ENCODE measurements at places on chromosomes 16 and 17. TPM values are rescaled to one million over a fixed set of nuclear protein-coding genes. Genes with fewer than 3 reads are reported as not detected.

DNA sequence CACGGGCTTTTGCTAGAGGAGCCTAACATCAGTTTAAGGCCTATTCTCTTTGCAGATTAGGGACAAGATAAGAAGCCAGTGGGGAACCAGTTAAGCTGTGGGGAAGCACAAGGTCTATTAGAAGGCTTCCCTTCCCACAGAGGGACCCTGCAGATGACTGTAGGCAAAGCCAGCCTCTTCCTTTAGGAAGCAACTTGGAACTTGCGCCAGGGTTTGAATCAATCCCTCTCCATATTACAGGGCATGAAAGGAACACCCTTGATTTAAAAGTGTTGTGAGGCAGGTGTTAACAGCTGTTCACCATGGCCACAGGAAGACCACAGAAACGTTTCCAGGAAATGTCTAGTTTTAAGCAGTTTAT is 77.3 kb downstream of the RPTOR start:
- no peak for DNase-seq
- no peaks in the 10 kb centered on the region for H3K27me3 ChIP-seq
- H3K4me1 ChIP-seq = no peaks in the 10 kb centered on the region
- no peak overlapping the region for H3K27ac ChIP-seq
- peaks cover 15% of the 10 kb centered on the region for H3K36me3 ChIP-seq

GRCh38 chr17:3003296-3004149 is 59.9 kb downstream of the OR1D5 start:
- H3K4me1 ChIP-seq = peaks cover 23% of the 10 kb centered on the region
- H3K4me3 ChIP-seq = peak overlapping the region; percentile 35
- peak overlapping the region; percentile 62 for H3K27ac ChIP-seq
- no peaks in the 10 kb centered on the region for H3K36me3 ChIP-seq
- DNase-seq = no peak
- no peaks in the 10 kb centered on the region for H3K27me3 ChIP-seq

GRCh38 chr17:21375757-21376080 is 438 bp upstream of the KCNJ12 start:
- no peak for DNase-seq
- no peak overlapping the region for H3K4me3 ChIP-seq
- no peak overlapping the region for H3K27ac ChIP-seq
- peaks cover 25% of the 10 kb centered on the region for H3K4me1 ChIP-seq

DNA sequence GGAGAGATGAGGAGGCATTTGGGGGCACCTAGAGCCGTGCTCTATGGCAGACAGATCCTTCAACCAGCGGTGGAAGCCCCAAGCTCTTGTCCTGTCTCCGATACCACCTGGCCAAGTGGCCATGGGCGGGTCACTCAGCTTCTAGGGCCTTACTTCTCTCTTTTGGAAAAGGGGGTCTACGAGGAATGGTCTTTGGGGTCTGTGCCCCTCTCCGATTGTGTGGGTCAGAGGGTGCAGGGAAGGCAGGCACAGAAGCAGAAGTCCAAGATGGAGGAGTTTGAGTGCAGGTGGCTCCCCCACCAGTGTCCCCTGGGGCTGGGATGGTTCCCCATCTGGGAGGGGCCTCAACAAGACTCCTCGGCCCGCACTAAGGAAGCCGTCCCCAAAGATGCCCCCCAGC is 116.7 kb downstream of the CCDC182 start:
- H3K27me3 ChIP-seq = no peaks in the 10 kb centered on the region
- no peak for DNase-seq
- H3K27ac ChIP-seq = no peak overlapping the region
- H3K4me3 ChIP-seq = no peak overlapping the region

DNA sequence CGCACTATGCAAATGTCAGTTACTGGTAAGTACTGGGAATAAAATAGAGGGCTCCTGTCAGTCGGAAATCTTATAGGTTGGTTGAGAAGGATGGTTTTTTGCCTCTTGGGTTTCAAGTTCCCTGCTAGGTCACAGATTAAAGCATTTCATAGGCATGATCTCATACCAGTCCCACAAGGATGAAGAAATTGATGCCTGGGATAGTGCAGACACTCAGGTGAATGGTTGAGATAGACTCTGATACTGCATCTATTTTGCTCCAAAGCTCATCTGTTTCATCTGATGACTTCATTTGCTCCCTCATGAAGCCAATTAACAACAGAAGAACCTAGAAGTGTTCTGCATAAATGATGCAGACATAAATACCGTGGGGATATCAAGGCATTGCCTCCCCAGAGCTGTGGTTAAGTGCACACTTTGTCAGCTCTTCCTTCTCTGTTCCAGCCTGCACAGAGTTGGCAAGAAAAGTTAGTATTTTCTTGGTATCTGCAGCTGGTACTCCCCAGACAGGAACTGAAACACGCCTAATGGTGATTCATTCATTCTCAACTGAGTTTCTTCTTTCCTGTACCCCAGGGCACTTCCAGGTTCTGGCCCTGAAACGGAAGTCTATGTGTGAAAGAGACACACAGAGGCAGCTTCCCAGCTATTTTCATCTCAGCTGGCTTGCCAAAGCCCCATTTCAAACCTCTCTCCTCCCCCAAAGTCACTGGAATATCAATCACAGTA is 418.3 kb upstream of the SALL1 start:
- H3K27me3 ChIP-seq = no peaks in the 10 kb centered on the region
- no peak overlapping the region for H3K27ac ChIP-seq
- DNase-seq = no peak
- H3K4me3 ChIP-seq = no peak overlapping the region

- DNase-seq = no peak
- H3K27me3 ChIP-seq = no peaks in the 10 kb centered on the region
- no peak overlapping the region for H3K27ac ChIP-seq
- H3K36me3 ChIP-seq = no peaks in the 10 kb centered on the region
- H3K4me3 ChIP-seq = no peak overlapping the region
- H3K4me1 ChIP-seq = peaks cover 18% of the 10 kb centered on the region
These were observed 63.4 kb upstream of the GSG1L start for GRCh38 chr16:28126684-28127620.

- H3K4me3 ChIP-seq = peak overlapping the region; percentile 48
- DNase-seq = no peak
- no peaks in the 10 kb centered on the region for H3K27me3 ChIP-seq
- H3K4me1 ChIP-seq = peaks cover 89% of the 10 kb centered on the region
These were observed 1.6 kb downstream of the HIC1 start for GRCh38 chr17:2056206-2057174.

GRCh38 chr17:67601897-67602296 is 115.8 kb upstream of the NOL11 start:
- H3K27me3 ChIP-seq = no peaks in the 10 kb centered on the region
- no peak for DNase-seq
- H3K4me3 ChIP-seq = no peak overlapping the region
- no peak overlapping the region for H3K27ac ChIP-seq

- DNase-seq = no peak
- H3K27ac ChIP-seq = no peak overlapping the region
- peaks cover 9% of the 10 kb centered on the region for H3K27me3 ChIP-seq
- H3K36me3 ChIP-seq = no peaks in the 10 kb centered on the region
These were observed 56.0 kb downstream of the TNFRSF13B start for GRCh38 chr17:16915752-16916556.

DNA sequence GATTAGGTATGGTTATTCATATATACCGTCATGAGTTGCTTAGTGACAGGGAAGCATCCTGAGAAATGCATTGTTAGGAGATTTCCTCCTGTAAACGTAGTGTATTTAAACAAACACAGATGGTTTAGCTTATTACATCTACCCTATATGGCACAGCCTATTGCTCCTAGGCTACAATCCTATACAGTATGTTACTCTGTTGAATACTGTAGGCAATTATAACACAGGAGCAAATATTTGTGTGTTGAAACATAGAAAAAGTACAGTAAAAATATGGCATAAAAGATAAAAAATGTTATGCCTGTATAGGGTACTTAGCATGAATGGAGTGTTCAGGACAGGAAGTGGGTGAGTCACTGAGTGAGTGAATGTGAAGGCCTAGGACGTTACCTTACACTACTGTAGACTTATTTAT is 157.7 kb downstream of the CDH11 start:
- H3K36me3 ChIP-seq = no peaks in the 10 kb centered on the region
- DNase-seq = no peak
- H3K27me3 ChIP-seq = no peaks in the 10 kb centered on the region
- no peaks in the 10 kb centered on the region for H3K4me1 ChIP-seq
- H3K4me3 ChIP-seq = no peak overlapping the region

- no peak overlapping the region for H3K27ac ChIP-seq
- no peaks in the 10 kb centered on the region for H3K4me1 ChIP-seq
- no peaks in the 10 kb centered on the region for H3K36me3 ChIP-seq
- H3K4me3 ChIP-seq = no peak overlapping the region
- peaks cover 68% of the 10 kb centered on the region for H3K27me3 ChIP-seq
These were observed 246.5 kb downstream of the C16orf95 start for GRCh38 chr16:87070657-87071056.

DNA sequence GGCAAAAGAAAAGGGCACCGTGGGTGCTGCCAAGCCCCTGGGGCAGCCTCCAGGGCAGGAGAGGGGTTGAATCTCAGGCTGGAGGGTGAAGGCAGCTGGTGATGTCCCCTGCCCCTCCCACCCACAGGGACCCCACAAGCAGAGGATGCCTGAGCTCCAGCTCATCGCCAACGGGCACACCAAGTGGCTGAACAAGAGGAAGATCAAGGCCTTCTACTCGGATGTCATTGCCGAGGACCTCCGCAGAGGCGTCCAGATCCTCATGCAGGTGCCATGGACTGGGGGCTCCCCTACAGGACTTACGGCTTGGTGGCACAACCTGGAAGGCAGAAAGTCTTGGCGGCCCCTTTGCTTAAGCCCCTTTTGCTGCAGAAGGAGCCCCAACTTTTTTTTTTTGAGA is 21.8 kb downstream of the SLC12A3 start:
- no peaks in the 10 kb centered on the region for H3K4me1 ChIP-seq
- no peaks in the 10 kb centered on the region for H3K27me3 ChIP-seq
- no peak overlapping the region for H3K4me3 ChIP-seq
- H3K27ac ChIP-seq = no peak overlapping the region
- DNase-seq = no peak
- H3K36me3 ChIP-seq = no peaks in the 10 kb centered on the region

DNA sequence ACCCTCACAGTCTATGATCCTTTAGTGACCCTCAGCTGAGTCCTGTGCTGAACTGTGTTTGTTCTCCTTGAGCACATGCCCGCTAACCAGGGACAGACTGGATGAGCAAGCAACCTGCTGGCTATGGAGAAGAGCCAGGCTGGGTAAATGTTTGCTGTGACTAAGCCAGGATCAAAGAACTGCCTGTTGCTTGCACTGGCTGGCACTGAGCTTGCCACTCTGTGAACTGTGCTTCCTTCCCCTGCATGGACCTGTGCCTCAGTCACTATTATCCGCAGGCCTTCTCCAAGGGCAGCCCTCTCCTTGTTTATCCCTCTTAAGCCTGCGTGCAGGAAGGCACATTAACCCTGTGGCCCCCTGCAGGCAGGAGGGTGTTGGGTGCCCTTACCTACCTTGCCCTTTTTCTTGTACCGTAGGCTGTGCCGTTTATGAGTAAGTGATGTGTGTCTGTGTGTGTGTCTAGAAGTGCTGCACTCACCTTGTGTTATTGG is 7.4 kb downstream of the PNPO start:
- no peak overlapping the region for H3K4me3 ChIP-seq
- peaks cover 13% of the 10 kb centered on the region for H3K4me1 ChIP-seq
- no peaks in the 10 kb centered on the region for H3K27me3 ChIP-seq

- no peak overlapping the region for H3K27ac ChIP-seq
- no peaks in the 10 kb centered on the region for H3K4me1 ChIP-seq
- H3K36me3 ChIP-seq = no peaks in the 10 kb centered on the region
- H3K27me3 ChIP-seq = no peaks in the 10 kb centered on the region
- DNase-seq = no peak
These were observed 11.5 kb upstream of the ALOX15 start for GRCh38 chr17:4652997-4653396.

- no peak for DNase-seq
- no peak overlapping the region for H3K27ac ChIP-seq
- H3K4me1 ChIP-seq = peaks cover 84% of the 10 kb centered on the region
- peaks cover 34% of the 10 kb centered on the region for H3K36me3 ChIP-seq
- no peaks in the 10 kb centered on the region for H3K27me3 ChIP-seq
These were observed 51.2 kb downstream of the PLD6 start for GRCh38 chr17:17154981-17155380.

DNA sequence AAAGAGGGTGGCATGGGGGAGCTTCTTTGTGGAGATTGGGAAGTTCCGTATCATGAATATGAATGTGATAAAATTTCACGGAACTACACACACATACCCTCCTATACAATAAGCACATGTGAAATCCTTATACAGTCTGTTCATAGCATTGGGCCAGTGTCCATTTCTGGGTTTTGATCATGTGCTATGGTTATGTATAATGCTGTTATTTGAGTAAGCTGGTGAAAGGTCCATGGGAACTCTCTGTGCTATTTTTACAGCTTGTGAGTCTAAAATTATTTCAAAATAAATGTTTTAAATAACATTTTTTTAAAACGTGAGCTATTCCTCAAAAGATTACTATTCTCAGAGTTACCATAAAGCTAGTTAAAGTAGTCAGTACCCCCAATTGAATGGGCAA is 205.2 kb upstream of the CACNG5 start:
- H3K36me3 ChIP-seq = no peaks in the 10 kb centered on the region
- no peaks in the 10 kb centered on the region for H3K4me1 ChIP-seq

DNA sequence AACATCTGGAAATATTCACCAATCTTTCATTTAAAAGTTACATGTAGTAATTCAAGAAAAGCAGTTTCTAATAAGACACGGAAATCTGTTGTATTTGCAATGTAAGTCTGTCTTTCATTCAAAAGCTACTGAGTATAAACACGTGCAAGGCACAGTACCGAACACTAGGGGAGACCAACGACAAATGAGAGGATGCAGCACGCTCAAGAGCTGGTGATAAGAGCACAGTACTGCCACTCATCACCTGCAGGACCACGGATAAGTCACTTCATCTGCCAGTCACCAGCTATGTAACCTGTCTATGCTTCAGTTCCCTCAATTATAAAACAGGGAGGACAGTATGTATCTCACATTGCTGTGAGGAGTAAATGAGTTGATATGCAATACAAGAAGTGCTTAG is 67.1 kb downstream of the CLEC18A start:
- H3K36me3 ChIP-seq = peaks cover 99% of the 10 kb centered on the region
- H3K27ac ChIP-seq = no peak overlapping the region
- H3K4me1 ChIP-seq = no peaks in the 10 kb centered on the region
- no peak overlapping the region for H3K4me3 ChIP-seq
- no peak for DNase-seq

DNA sequence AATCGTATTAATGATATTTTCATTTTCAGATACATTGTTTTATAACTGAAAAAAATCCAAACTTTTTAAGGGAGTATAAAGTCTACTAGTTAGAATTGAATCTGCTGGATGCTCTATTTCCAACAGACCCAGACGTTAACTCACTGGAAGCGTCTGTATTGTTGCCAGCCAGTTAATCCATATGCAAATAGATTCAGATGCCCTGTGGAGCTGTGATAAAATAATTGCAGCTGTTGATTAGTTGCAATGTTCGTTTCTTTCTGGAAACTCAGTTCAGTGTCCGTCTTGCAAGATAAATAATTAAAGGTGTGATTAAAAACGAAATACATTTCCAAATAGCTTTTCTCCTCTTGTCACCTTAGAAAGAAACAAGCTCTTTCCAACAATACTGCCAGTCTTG is 5.1 kb upstream of the GNA13 start:
- no peak overlapping the region for H3K4me3 ChIP-seq
- H3K27ac ChIP-seq = peak overlapping the region; percentile 84
- H3K36me3 ChIP-seq = no peaks in the 10 kb centered on the region

Gene ZNF205
- total RNA-seq = 9.7 TPM

Gene KRT32
- total RNA-seq = 5.0 TPM

Gene TBC1D26
- total RNA-seq = not detected

Measured in esophagus squamous epithelium (tissue), 5 donors.